Activated CD4-positive, alpha-beta T cell treated with anti-CD3 and anti-CD28 coated beads, Interleukin-2, amount 50 U/mL, for 16 hours (primary cell): ENCODE measurements at places on chromosomes 1 and 21.

DNA sequence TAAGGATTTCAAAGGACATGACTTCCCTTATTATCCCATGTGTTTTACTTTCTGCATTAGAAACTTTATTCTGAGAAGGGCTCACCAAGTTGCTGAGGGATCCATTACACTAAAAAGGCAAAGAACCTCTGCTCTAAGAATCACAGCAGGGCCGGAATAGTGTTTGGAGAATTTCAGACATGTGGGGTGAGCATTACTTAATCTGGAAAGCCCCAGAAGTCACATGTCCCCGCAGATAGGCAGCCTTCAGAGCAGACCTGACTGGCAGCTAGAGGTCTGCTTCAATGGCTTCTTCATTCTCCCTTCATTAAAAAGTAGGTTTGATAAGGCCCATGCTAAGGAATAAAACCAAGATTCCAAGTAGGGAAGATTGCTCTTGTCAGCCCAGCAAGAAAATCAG is 52.6 kb upstream of the RBM15 start:
- DNase-seq, result no peak

DNA sequence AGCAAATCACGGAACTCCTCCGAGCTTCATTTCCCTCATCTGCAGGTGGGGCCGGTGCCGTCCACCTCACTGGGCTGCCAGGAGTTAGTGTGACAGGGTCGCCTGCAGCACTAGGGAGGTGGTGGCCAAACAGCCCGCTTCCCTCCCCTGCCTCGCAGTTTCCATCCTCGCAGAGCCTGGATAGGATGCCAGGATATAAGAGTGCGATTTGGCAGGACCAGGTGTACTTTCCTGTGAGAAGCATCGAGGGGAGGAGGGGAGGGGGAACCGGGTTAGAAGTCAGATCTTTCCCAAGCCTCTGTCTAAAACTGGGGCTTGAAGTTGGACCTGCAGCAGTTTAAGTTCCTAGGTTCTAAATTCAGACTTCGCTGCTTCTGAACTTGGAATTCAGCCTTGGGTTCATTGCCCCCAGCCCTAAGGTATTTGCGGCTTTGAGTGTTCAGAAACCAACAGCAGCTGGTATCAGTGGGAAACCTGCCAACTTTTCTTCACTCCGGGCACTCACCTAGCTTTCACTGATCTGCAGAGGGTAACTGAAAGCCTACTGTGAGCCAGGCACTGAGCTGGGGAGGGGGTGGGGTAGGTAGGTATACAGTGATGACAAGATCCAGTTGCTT is 1.7 kb upstream of the JUN start:
- DNase-seq, result peak; percentile 1

- no peak for DNase-seq
These were observed 7.1 kb upstream of the TMEM61 start for GRCh38 chr1:54973205-54973921.

DNA sequence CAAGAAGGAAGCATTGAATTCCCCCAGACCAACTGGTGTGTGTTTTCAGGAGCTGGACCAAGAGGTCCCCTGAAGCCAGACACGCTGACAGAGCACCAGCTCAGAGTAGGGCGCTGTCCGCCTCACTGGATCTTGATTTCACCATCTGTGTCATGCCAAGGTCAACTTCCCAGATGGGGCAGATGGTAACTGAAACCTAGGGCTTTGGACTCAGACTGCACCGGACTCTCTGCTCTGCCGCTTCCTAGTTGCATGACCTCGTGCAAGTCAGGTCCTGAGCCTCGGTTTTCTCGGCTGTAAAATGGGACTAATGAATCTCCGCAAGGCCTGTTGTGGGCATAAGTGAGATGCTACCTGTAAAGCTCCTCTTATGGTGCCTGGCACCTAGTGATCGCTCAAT is 17.9 kb upstream of the CASZ1 start:
- no peak for DNase-seq

DNA sequence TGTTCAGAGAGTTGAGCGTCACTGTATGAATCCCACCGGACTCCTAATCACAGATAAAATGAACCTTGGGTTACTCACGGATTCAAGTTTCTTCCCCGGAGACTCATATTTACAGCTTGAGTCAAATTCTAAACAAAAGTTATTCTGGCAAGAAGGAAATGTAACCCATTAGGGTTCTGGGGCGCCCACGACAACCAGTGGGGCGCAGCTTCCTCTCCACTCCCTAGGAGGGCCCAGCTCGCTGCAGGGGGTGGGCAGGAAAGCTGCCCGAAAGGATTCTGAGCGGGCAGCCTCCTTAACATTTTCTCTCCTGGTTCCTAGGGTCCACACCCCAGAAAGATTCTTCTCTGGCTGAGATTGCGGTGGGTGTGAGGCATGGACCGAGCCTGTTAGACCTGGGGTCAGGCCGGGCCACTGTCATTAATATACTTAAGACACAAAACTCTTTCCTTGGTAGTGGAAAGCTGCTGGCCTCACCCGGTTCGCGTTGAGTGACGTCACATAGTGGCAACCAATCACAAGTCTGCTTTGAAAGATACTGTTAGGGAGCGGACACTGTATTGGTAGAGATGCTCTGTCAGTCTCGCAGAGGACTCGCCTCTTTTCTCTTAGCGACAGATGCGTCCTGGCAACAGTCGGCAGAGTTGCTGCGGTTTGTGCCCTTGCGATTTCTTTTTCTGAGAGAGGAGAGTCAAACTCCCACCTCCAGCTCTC is 13.6 kb upstream of the MCOLN3 start:
- DNase-seq, result peak; percentile 93

DNA sequence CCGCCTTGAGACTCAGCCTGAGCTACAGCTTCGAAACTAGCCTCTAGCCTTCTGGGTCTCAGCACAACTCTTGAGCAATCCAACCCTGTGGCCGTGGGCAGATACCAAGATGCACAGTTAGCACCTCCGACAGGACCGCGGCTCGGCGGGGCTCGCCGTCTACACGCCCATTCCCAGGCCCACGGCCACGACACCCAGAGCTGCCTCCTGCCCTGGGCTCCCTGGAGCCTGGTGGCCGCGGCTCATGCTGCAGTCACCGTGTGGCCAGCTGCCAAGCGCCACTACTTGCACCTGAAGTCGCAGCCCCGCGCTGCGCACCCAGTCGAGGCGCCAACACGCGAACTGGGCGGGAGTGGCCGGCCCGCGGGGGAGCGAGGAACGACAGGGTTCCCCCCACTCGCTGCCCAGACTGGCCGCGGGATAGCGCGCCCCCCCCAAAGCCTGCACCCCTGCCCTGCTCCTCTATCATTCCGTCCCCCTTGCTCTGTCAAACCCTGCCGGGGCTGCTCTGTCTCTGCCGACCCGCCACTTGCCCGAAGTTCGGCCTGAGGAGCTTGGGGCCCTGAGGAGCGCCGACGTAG is 729 bp upstream of the CDCA8 start:
- DNase-seq, result peak; percentile 25

GRCh38 chr1:201295861-201296260 is 12.6 kb downstream of the PKP1 start:
- DNase-seq, result no peak

DNA sequence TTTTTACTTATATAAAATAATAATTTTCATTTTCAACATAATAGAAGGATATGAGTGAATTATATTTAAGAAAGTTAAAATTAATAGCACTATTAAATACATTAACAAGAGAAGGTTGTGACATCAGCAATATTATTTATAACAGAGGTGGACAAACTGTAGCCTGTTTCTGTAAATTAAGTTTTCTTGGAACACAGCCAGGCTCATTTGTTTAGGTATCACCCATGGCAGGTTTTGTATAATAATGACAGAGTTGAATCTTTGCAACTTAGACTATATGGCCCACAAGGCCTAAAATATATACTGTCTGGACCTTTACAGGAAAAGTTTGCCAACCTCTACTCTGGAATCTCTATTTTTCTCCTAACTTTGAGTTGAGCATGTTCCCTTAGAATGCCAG is 42.8 kb upstream of the CACYBP start:
- DNase-seq, result no peak

- DNase-seq, result no peak
These were observed 30.3 kb downstream of the VN1R5 start for GRCh38 chr1:247286134-247286670.

GRCh38 chr1:149846593-149847466 is 52.5 kb upstream of the BOLA1 start:
- no peak for DNase-seq

GRCh38 chr1:22814176-22815042 is 103.8 kb downstream of the EPHB2 start:
- DNase-seq, result no peak

DNA sequence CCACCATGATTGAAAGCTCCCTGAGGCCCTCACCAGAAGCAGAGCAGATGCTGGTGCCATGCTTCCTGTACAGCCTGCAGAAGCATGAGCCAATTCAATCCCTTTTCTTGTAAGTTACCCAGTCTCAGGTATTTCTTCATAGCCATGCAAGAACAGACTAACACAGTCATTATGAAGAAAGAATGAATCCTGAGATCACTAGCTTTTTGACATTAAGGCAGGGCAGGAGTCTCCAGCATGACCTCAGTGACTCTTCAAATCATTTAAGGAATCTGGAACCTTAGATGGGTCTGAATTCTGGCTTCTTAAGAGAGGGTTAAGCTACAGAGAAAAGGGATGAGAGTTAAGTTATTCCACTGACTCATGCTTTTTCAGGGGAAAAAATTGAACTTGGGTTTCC is 79.0 kb downstream of the PTPN14 start:
- no peak for DNase-seq

- DNase-seq, result no peak
These were observed 108.7 kb downstream of the USH2A start for GRCh38 chr1:216314379-216315095.

GRCh38 chr1:109948285-109948630 is 36.3 kb upstream of the AHCYL1 start:
- no peak for DNase-seq

- no peak for DNase-seq
These were observed 137.3 kb downstream of the SLC30A10 start for GRCh38 chr1:219790834-219791615.

- no peak for DNase-seq
These were observed 12.7 kb downstream of the LCK start for GRCh38 chr1:32263744-32264143.

DNA sequence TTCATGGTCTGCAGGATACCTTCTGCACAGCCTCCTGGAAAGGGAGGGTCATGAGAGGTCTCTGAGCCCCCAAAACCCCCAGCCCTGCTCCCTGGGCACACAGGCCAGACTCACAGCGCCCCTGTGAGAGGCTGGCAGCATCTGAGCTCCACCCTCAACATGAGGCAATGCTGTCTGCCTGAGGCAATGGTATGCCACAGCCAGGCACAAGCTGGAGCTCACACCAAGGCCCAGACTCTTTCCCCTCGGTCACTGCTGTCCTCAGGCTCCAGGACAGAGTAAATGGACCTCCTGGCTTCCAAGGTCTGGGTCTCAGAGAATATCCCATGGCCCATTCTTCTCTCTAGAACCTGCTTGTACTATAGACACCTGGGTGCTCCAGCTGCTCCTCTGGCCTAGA is 17.2 kb downstream of the MEF2D start:
- DNase-seq, result no peak

GRCh38 chr1:230259621-230260020 is 166.5 kb downstream of the PGBD5 start:
- DNase-seq, result no peak

DNA sequence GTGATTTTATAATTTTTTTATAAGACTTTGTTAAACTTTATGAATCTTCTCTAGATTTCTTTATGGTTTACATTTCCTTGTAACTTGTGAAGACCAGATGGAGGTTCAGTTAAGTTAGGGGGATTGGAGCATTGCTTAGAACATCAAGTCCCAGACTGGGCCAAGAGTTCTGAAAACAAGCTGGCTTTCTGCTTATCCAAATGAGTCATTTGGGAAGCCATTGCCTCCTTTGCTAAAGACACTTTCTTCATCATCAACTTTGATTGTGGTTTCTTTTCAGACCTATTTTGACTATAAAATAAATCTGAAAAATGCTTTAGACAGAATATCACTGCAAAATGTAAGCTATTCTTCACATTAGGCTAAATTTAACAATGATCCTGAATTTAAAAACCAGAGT is 446.8 kb downstream of the USP25 start:
- no peak for DNase-seq

- DNase-seq, result no peak
These were observed 303.6 kb downstream of the PTPRC start for GRCh38 chr1:198942466-198942865.

DNA sequence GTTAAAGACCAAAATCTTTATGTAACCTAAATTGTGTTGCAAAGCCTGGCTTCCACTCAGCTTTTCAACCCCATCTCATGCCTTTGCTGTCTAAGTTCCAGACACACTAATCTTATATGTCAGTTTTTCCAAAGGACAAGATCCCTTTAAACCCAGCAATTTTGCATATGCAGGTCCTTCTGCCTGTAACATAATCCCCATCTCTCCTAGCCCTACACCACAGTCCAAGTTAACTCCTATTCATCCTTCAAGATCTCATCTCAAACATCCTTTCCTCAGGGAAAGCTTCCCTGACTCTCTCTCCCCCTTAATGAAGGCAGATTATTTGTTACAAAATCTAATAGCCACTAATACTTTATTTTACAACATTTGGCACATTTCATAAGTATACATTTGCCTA is 366.3 kb downstream of the PLPP3 start:
- no peak for DNase-seq

- DNase-seq, result no peak
These were observed 153.4 kb downstream of the SDCCAG8 start for GRCh38 chr1:243409284-243409683.

DNA sequence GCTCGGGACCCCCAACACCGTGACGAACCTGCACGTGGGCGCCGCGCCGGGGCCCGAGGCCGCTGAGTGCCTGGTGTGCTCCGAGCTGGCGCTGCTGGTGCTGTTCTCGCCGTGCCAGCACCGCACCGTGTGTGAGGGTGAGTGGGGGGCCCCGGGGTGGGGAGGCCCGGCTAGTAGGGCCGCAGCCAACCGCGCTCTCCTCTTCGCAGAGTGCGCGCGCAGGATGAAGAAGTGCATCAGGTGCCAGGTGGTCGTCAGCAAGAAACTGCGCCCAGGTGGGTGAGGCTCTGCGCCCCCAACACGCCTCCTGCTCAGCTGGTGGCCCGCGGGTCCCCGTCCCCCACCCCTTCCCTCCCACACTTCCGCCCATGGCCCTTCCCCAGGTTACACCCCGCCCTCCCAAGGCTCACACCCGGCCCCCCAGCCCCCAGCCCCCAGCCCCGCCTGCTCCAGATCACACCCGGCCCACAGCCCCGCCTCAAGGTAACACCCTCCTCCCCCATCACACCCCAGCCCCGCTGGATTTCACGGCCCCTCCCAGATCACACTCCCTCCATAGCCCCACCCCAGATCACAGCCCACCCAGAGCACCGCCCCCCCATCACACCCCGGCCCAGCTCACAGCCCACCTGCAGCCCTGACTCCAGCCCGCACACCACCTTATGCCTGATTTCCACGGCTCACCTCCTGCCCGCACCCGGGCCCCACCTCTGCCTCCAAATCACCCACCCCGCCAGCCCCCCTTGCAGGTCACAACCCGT is 2.4 kb upstream of the MMP23B start:
- peak; percentile 64 for DNase-seq
